ENCODE measurements at places on chromosomes 12 and 14.

DNA sequence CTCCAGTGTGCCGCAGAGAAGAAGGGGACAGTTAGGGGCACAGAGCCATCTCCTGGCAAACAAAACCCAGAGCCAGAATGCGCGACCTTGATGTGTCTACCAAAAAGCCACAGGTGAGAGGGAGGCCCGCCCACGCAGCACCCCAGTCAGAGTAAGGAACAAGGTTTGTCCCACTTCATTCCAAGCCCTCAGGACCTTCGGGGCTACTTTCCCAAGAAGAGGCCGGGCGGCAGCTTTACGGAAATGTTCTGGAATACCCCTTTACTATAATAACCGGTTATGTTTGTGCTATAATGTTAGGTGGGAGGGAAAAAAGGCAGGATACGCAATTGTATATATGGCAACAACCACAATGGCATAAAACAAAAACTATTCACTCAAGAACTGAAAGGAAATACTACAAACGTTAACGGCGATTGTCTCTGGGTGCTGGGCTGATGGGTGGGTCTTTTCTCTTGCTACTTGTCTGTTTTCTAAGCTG lies 12.3 kb downstream of the CCDC88C start:
- DNase-seq = no peak

DNA sequence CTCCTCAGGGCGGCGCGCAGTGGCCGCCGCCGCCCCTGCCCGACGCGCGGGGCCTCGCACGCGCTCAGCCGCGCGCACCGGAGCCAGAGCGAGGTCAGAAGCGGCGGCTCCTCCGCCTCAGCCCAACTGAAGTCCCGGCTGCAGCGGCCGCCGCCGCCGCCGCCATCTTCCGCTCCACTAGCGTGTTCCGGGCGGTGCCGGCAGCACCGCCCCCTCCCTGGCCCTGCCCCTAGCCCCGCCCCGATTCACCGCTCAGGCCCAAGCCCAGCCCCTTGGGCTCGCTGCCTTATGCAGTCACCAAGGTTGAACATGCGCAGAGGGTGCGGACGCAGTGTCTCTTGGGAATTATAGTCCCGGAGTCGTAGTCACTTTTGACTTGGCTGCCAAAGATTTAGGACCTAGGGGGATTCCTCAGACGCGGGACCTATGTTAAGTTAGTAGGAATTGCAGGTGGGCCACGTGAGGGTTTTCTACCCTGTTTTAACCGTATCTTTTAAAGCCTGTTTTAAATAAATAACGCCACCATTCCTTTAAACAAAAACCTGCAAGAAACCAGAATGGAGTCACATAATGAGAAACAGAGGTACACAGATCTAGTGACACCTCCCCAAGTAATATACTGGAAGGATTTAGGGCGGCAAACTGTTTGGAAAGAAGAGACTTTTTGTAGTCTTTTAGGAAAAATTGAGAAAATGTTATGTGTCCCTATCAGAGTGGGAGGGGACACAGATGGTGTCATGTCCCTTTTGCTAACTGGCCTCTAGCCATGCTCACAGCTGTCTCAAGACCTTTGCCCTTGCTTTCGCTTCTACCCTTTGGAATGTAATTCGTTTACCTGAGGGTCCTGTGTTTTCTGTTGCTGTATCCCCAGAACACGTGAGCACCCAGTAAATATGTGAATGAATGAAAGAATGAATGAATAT lies at the start of gene PPTC7:
TSS of gene PPTC7 (minus strand) at position 182 of the 923 bp plus-strand sequence. CDS start 287 bp downstream, outside the sequence.
- DNase-seq = peak; percentile 89

GRCh38 chr14:51845811-51846210 lies 14.6 kb upstream of the GNG2 start:
- no peak for DNase-seq

GRCh38 chr14:69325646-69326265 lies 65.8 kb downstream of the GALNT16 start:
- no peak for DNase-seq

GRCh38 chr12:110171636-110172035 lies 47.5 kb downstream of the IFT81 start:
- DNase-seq = no peak

DNA sequence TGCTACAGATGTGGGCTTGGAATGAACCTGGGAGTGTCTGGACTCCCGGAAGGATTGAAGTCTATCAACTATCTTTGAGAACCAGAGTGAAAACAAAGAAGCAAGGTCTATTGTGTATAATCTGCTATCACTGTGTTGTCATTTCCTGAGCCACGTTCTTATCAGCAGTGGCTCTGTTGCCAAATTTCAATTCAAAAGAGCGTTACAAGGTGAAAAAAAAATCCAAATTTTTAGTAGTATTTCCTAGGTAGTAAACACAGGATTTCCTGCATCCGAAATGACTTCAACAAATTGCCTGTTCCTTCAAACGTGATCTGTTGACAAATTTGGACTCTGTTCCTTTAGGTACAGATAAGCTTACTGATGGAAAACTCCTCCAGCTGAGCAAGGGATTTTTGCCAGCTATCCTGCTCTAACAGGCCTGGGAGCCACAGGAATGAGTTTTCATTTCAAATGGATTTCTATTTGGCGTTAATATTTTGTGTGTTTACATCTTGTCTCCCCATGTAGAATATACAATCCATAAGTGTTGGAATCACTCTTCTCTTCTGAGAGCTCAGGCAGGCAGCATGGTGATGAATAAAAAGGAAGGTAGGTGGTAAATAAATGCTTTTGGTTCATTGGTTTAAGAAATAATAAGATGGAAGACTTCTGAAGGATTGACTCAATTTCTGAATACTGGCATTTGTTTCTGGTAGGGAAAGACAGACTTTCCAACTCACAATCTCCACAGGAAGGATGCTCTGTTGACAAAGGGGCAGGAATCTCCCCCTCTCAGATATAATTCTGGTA lies 58.5 kb downstream of the GPR135 start:
- DNase-seq = no peak

GRCh38 chr14:96130854-96131253 lies 73.8 kb upstream of the BDKRB2 start:
- DNase-seq = no peak
